ENCODE measurements at places on chromosomes 1 and 21.

- no peak for DNase-seq
These were observed 27.0 kb upstream of the HTR1D start for GRCh38 chr1:23244256-23244761.

DNA sequence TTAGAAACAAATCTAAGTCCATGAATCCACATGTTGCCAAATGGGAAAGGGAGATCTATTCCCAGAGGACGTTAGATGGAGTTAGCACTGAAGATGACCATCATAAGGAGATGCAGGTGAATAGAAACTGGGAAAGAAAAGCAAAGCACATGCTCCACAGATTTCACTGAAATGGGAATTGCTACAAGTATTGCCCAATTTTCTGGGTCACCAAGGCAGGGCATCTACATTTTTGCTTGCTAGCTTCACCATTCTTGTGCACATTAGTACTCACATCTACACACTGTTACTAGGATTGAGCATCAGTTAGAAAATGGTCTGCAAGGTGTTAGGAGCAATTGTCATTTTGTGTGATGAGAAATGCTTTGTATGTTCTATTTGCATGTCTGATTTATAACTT, 99.1 kb downstream of the JAK1 start:
- DNase-seq = no peak

DNA sequence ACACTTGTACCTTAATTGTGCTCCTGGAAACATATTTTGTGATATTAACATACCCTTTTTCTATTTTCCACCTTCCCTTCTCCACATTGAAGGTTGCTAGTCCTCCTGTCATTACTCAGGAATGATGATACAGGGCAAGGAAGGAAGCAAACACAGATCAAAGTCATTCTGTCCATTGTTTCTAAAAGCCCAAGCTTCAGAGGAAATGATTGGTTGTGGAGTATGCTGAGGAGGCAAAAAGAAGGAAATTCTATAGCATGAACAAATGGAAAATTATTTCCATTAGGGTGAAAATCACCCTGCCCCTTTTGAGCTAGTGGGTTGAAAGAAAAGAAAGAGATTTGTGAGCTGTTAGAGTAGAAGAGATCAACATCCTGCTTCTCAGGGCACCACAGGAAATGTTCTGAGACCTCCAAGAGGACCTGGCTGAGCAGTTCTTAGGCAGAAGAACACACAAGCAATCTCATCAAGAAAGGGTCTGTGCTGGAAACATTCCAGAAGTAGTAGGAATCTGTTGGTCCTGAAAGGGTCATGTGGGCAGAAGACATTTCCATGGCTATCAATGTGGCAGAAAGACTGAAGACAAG, 29.0 kb upstream of the PRRX1 start:
- DNase-seq = no peak

DNA sequence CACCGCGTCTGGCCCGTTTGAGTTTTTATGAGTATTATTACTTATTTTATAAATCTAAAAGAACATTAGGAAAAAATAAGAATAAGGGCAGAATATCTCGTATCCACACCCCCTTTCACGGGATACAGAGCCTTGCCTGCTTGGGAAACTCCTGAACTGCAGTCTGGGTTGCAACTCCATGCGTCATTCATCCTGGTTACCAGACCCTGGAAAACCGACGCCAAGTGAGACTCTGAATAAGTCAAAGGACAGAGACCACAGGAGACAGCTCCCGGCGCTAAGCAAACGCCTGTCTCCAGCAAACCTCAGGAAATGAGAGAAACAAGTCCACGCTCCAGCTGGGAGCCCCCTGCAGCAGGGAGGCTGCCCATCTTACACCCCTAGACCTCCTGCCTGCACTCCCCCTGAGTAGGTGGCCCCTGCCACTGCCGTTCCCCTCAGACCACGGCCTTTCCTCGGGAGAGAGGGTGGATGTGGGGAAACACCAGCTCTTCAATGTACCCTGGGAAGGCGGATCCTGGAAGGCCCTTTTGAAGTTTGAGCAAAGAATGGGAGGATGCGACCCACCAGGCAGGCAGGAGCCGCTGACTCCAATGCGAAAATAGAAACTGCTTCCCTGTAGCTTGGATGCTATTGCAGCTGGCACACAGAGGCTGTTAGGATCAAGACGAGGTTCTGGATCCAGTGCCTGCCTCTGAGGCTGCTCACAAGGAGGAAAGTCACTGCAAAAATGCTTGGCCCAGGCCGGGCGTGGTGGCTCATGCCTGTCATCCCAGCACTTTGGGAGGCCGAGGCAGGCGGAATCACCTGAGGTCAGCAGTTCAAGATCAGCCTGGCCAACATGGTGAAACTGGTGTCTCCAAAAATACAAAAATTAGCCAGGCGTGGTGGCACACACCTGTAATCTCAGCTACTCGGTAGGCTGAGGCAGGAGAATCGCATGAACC, 37.7 kb upstream of the GPR157 start:
- no peak for DNase-seq

- DNase-seq = no peak
These were observed 25.3 kb upstream of the ATP1A1 start for GRCh38 chr1:116347696-116348095.

Measured in SJCRH30 (cell line).